Osteocyte (in vitro differentiated cells): ENCODE measurements at places on chromosomes 12 and 14. TPM values are rescaled to one million over a fixed set of nuclear protein-coding genes. Genes with fewer than 3 reads are reported as not detected.

Gene RTL1
- total RNA-seq, result not detected in 2 replicates

GRCh38 chr12:53221203-53222080, 10.6 kb downstream of the RARG start:
- peak overlapping the region; percentile 80 for H3K4me3 ChIP-seq
- DNase-seq, result peak; percentile 90
- peaks cover 77% of the 10 kb centered on the region for H3K4me1 ChIP-seq
- H3K36me3 ChIP-seq, result no peaks in the 10 kb centered on the region
- H3K27me3 ChIP-seq, result no peaks in the 10 kb centered on the region

Gene ATF1
- total RNA-seq, result 30.3 and 32.2 TPM in 2 replicates

DNA sequence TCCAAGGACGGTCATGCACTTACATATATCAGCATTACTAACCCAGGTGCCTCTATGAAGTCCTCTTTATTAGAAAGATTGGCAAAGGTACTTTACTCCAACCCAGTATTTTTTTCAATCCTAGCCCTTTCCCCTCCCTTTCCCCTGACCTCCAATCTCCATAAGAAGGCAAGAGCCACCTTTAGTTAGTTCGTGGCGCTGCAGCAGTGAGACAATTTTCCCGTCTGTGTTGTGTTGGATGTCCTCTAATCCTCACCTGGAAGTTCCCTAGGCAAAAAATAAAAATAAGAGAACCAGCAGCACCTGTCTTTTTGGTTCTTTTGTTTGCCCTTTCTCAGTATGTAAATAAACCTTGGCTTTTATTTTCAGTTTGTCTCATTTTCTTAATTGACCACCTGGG, 439.6 kb upstream of the LRFN5 start:
- no peak for DNase-seq
- H3K27ac ChIP-seq, result no peak overlapping the region
- H3K36me3 ChIP-seq, result no peaks in the 10 kb centered on the region
- no peaks in the 10 kb centered on the region for H3K27me3 ChIP-seq

DNA sequence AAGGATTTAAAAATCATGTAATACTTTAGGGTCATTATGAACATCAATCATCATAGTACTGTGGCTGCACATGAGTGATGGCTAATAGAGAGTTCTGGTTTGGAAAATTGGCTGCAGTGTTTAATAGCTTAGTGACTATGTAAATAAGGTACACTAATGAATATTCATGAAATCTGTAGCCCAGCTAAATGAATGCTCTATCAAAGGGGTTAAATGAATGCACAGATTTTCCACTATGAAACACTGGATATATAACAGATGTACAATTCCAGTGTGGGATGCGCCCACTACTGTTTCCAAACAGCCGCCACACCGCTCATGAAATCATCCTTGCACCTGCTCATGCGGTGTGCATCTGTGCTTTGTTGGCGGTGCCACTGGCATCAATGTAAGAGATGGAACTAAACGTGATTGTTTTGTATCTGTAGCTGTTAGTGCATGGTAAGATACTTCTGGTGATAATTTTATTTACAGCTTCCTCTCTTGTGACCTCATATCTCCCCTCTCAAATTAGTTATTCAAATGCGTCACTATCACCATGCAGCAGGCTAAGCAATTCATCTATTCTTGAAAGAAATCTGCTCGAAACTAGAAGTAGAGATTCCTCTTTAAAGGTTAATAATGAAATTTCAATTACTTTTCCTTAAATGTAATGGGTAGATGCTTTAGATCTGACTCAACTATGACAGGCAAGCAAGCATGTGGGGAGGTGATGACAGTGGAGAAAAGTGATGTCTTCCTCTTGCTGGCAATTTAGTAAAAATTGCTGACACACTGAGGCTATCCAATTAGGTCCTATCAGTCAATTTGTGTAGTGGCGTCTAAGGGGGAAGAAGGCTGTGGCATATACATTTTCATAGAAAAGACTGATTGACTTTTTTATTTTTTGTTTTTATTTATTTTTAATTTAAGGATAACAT, 433.6 kb downstream of the AEBP2 start:
- peaks cover 30% of the 10 kb centered on the region for H3K4me1 ChIP-seq
- no peak for DNase-seq
- no peak overlapping the region for H3K4me3 ChIP-seq
- no peak overlapping the region for H3K27ac ChIP-seq
- H3K36me3 ChIP-seq, result no peaks in the 10 kb centered on the region
- H3K27me3 ChIP-seq, result no peaks in the 10 kb centered on the region

GRCh38 chr14:67480011-67480410, 8.5 kb downstream of the TMEM229B start:
- H3K36me3 ChIP-seq, result no peaks in the 10 kb centered on the region
- DNase-seq, result no peak
- peaks cover 19% of the 10 kb centered on the region for H3K27me3 ChIP-seq
- no peak overlapping the region for H3K27ac ChIP-seq
- H3K4me3 ChIP-seq, result no peak overlapping the region

- no peak overlapping the region for H3K27ac ChIP-seq
- H3K4me1 ChIP-seq, result no peaks in the 10 kb centered on the region
- no peaks in the 10 kb centered on the region for H3K27me3 ChIP-seq
- no peak overlapping the region for H3K4me3 ChIP-seq
These were observed 122.4 kb downstream of the MIPOL1 start for GRCh38 chr14:37320106-37320505.
